ENCODE measurements at places on chromosomes 4 and X.

DNA sequence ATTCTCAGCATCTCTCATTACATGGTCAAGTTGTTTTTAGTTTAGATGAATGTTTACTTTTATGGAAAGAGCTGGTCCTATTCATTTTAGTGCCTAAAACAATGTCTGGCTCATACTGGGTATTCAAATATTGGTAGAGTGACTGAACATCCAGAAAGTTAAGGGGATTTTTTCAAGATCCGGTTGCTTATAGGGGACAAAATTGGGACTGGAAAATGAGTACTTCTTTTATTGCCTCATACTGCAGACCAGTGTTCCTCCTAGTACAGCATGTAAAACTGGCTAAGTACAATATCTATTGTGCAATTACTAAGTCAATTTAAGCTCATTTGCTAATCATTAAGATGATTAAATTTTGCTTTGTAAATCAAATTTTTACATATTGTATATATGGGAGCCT lies 13.9 kb downstream of the RP2 start:
- DNase-seq, result no peak

GRCh38 chr4:116400480-116400879 lies 684.9 kb downstream of the TRAM1L1 start:
- DNase-seq, result no peak

GRCh38 chr4:47662975-47663374 lies 174.9 kb downstream of the CORIN start:
- DNase-seq, result no peak

- DNase-seq, result no peak
Observed at GRCh38 chrX:100674705-100675104, 30.7 kb downstream of the SRPX2 start.

DNA sequence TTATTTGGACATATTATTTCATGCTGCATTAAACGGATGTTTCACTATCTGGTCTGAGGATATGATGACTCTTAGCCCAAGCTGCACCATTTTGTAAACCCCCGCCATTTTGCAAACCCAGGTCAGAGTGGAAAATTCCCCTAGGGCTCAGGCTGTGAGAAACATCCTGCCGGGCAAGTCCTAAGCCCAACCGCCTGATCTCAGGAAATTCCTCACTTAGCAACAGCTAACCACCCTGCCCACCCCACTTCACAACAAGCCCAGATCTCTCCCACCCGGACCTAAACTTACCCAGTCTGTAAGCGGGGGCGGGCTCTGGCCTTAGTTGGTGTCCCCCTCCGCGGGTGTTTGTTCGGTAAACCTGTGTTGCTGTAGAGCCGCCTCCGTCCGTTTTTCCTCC lies 2747.1 kb downstream of the PCDH7 start:
- no peak for DNase-seq

- DNase-seq, result no peak
Observed at GRCh38 chr4:26377328-26378311, 56.8 kb downstream of the RBPJ start.

GRCh38 chr4:3016961-3017360 lies 53.6 kb downstream of the GRK4 start:
- DNase-seq, result no peak

DNA sequence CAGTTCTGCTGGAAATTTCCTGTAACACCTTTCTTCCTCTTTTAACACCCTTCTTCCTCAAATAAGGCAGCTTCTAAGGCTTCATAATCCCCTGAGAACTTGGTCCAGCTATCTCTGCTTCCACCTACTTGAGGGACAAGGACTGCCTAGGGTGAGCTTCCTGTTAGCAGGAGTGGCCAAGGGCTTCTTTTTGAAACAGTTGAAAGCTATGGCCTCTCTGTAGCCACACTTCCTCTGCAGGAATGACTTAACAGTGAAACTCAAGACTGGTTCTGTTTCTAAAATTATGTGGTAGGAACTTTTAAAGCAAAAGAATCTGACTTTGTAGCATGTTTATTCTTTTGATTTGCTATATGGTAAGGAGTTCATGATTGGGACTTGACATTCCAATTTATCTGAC lies 108.5 kb upstream of the WDR1 start:
- DNase-seq, result no peak

- DNase-seq, result no peak
Observed at GRCh38 chr4:169179609-169180521, 90.9 kb downstream of the SH3RF1 start.

DNA sequence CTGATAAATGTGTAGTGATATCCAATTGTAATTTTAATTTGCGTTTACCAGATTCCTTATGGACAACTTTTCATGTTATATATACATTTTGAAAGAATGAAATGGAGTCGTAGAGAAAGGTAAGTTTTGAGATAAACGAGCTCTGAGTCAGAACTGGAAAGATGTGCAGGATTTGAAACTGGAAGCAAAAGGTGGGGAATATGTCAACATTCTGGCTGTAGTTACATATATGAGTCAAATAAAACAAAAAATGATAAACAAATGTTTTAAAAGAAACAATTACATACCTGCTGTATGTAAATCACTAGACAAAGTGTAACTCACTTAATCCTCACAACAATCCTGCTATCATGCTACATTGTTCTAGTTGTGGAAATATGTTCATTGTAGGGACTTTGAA lies 84.0 kb downstream of the LPAR4 start:
- DNase-seq, result no peak

- no peak for DNase-seq
Observed at GRCh38 chr4:138104284-138104680, 137.9 kb downstream of the SLC7A11 start.

- no peak for DNase-seq
Observed at GRCh38 chr4:183993676-183994075, 88.6 kb downstream of the STOX2 start.

GRCh38 chrX:108270280-108270679 lies 167.9 kb downstream of the COL4A6 start:
- peak; percentile 82 for DNase-seq

DNA sequence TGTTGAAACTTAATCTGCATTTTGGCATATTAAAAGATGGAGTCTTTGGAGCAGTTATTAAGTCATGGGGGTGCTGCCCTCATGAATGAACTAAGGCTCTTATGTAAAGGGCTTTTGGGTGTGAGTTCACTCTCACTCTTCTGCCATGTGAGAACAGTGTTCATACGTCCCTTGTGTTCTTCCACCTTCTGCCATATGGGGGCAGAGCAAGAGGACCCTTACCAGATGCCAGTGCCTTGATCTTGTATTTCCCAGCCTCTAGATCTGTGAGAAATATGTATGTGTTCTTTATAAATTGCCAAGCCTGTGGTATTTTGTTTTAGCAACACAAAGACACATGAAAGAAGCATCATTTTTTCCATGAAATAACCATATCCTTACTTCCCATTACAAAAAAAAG lies 213.9 kb downstream of the SPOCK3 start:
- DNase-seq, result no peak

GRCh38 chr4:187212446-187213080 lies 488.9 kb upstream of the FAT1 start:
- no peak for DNase-seq

DNA sequence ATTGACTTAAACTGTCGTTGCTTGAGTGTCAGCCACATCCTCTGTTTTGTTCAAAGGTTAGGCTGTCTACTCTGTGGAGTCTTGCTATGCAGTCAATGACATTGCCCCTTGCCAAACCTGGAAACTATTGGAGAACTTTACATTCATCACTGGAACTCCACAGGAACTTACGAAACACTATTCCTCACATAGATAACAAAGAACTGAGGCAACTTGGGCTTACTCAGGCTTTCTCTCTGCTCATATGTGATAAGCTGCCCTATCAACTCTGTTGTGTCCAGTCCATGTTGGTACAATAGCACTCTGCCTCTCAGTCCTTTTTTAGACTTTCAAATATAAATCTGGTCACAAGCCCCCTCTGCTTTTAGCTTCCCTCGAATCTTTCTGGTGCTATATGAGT lies 9.4 kb downstream of the NPY5R start:
- no peak for DNase-seq

- no peak for DNase-seq
Observed at GRCh38 chr4:122917731-122918130, 4.7 kb downstream of the NUDT6 start.

DNA sequence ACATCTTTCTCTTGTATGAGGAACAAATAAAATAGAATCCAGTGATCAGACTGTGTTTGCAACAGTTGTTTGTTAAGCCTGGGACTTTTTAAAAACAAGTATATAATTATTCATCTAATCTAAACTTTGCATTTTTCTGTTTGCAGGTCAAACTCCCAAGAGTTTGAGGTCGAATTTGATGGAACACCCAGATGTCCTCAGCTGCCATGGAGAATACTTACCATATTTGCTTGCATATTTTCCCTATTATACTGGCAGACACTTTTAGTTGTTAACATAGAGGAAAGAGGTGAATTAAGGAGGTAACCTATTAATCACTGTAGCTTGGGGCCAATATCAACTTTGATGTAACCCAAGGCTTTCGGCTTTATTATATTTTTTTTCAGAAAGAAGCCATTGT lies 401.5 kb upstream of the DIPK2B start:
- no peak for DNase-seq

GRCh38 chr4:80840396-80840795 lies 190.1 kb upstream of the BMP3 start:
- DNase-seq, result no peak

DNA sequence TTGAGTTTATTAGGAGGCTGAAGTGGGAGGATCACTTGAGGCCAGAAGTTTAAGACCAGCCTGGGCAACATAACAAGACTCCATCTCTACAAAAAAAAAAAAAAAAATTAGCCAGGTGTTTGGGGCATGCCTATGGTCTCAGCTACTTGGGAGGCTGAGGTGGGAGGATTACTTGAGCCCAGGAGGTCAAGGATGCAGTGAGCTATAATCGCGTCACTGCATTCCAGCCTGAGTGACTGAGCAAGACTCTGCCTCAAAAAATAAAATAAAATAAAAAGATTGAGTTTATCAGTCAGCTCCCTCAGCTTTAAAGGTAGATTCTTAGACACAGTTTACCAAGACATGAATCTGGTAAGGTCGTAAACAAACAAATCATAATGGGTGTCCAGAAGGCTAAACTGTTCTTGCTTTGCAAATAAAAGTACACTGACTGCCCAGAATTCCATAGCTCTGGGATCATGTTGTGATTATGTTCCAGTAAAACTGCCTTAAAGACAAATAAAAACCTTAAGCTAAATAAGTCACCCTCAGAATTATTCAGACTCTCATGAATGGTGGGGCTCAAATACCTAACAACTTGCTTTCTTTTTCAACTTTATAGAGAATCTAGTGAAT lies 18.7 kb downstream of the APOO start:
- no peak for DNase-seq

DNA sequence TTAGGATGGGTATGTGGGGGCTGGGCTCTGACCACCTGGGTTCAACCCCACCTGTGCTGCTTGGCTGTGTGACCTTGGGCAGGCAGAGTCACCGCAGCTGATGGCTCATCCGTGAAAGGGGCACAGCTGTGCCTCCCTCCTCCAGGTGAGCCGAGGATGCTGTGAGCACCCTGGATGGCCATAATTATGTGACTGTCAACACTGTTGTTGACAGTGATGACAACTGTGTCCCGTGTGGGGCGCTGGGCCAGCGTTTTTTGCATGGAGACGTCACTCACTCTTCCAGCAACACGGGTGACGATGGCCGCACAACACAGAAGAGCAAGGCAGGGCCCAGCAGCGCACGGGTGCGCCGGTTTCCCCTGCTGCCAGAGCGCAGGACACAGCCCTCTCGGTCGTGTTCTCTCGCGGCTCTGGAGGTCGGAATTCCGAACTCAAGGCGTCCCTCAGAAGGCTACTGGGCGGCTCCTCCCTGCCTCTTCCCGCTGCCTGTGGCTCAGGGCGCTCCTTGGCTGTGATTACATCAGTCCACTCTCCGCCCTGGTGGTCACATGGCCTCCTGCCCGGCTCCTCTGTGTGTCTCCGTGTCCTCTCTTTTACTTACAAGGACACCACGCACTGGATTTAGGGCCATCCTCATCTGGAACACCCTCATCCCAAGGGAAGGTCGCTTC lies 1.3 kb downstream of the SH3TC1 start:
- no peak for DNase-seq

DNA sequence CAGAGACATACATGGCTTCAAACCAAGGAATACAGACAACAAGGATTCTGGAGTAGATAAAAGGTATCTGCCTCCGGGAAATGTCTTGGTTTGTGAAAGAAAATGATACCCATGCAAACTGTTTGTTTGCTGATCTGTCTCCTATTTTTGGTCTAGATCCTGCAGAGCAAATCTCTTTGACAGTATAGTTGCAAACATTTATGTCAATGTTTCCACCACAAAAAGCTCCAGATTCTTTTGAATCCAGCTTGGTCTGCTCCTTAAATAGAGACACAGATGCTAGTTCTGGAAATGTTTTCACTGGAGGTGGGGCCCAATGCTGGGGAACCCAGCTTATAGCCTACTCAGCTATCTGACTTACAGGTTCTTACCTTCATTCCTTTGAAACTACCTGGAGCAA lies 119.7 kb downstream of the ATG4A start:
- DNase-seq, result no peak

GRCh38 chrX:100494646-100495370 lies 84.7 kb upstream of the PCDH19 start:
- DNase-seq, result no peak

- no peak for DNase-seq
Observed at GRCh38 chr4:130349745-130350144, 1253.8 kb downstream of the C4orf33 start.

- DNase-seq, result no peak
Observed at GRCh38 chrX:44415639-44416386, 72.3 kb upstream of the EFHC2 start.

DNA sequence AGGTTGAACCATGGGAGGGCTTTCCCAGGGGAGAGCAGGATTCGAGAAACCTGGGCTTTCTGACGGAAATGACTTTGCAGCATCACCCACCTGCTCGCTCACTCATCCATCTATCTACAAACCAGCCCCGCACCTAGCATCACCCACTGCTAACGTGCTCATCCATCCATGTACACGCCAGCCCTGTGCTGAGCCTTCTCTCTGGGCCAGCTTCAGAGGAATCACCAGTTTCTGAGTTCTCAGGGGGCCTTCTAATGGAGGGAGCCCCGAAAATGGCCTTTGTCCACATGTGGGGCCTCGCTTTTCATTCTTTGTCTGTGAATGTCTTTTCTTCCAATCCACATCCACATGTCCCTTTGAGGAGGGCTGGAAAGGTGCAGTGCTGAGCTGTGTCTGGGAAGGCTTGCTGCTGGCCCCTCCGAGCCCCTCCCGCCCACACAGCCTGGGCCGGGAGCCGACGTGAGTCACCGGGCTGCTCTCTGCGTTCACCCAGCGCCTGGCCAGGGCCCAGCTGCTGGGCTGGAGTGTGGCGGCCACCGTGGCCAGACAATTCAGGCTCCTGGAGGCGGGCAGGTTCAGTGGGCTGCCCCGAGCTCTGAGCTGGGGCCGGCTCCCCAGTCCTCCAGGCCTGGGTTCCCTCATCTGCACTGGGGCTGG lies 14.7 kb downstream of the SORCS2 start:
- no peak for DNase-seq

GRCh38 chr4:153488006-153488891 lies 22.1 kb downstream of the TMEM131L start:
- DNase-seq, result no peak

GRCh38 chrX:66163849-66164411 lies at the start of gene HEPH:
HEPH (plus strand) TSS chrX:66164247; CDS start chrX:66170571, 6,324 bp downstream.
- DNase-seq, result no peak

GRCh38 chr4:78299565-78299972 lies 242.4 kb downstream of the FRAS1 start:
- no peak for DNase-seq

GRCh38 chr4:152334931-152335330 lies 201.0 kb downstream of the FBXW7 start:
- no peak for DNase-seq

- no peak for DNase-seq
Observed at GRCh38 chrX:141405853-141406492, 163.7 kb upstream of the SPANXC start.

Data from NCI-H345 (cell line).